ENCODE measurements at places on chromosomes 6 and 20.
A peak's percentile ranks its signal among the peaks of the same experiment; 100 is the strongest.

- DNase-seq = no peak
These were observed 398.7 kb downstream of the PHF3 start for GRCh38 chr6:64034291-64034690.

DNA sequence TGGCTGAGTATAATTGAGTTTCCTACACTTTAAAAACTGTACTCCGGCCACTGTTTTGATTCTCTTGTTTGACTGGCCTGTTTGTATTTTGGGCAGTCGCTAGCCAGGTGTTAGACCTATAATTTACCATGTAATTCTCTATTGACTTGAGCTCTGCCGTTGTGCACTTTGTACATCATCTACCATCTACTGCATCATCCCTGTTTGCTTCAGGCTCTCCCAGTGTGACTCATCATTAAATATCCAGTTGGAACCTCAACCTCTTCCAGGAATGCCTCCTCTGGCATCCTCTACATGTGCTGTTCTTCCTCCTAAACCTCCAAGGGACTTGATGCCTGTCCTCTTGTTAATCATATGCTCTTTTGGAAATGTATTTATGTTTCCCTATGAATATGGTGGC lies 72.3 kb downstream of the FARS2 start:
- no peak for DNase-seq

- DNase-seq = no peak
These were observed 2.0 kb downstream of the SPAG4 start for GRCh38 chr20:35617397-35618262.

- no peak for DNase-seq
These were observed 1.3 kb upstream of the ASXL1 start for GRCh38 chr20:32356622-32357374.

- no peak for DNase-seq
These were observed 34.3 kb upstream of the LAMP5 start for GRCh38 chr20:9480066-9480465.

GRCh38 chr6:25691894-25692293 lies 39.9 kb downstream of the SCGN start:
- no peak for DNase-seq

DNA sequence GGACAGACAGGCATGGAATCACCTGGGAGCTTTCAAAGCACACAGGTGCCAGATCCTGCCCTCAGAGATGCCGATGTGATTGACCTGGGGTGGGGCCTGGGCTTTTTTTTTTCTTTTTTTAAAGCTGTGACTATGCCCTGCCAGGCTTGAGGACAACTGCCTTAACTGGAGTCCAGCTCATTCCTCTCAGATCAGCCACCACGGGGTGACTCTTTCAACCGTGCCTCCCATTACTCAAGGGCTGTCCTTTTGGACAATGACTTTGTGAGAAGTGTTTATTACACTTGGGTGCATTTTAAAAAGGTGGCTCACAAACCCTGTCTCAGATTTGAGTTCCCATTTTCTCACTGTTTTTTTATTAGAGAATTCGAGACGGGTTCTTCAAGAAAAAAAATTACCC lies 57.1 kb upstream of the RALY start:
- no peak for DNase-seq

GRCh38 chr6:156917213-156917612 lies 140.0 kb downstream of the ARID1B start:
- no peak for DNase-seq

DNA sequence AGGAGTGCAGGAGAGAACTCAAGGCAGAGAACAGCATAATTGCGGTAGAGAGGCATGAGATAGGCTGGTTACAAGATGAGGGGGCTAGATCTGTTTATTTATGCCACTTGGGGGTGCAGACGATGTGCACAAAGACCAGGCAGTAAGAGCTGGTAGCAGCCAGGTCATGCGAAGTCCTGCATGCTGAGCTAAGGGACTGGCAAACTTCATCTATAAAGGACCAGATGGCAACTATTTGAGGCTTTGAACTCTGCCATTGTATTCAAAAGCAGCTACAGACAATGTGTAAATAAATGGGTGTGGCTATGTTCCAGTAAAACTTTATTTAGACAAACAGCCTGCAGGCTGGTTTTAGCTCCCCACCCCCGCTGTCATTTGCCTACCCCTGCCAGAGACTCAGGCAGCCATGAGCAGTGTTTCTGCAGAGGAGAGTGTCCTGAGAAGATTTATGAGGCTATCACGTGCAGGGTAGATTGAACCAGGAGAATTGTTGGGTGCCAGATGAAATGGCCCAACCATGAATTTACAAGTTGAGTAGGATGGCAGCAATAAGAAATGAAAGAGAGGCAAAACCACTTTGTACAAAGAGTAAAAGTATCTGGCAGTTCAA lies 253.4 kb upstream of the MOCS1 start:
- DNase-seq = no peak

DNA sequence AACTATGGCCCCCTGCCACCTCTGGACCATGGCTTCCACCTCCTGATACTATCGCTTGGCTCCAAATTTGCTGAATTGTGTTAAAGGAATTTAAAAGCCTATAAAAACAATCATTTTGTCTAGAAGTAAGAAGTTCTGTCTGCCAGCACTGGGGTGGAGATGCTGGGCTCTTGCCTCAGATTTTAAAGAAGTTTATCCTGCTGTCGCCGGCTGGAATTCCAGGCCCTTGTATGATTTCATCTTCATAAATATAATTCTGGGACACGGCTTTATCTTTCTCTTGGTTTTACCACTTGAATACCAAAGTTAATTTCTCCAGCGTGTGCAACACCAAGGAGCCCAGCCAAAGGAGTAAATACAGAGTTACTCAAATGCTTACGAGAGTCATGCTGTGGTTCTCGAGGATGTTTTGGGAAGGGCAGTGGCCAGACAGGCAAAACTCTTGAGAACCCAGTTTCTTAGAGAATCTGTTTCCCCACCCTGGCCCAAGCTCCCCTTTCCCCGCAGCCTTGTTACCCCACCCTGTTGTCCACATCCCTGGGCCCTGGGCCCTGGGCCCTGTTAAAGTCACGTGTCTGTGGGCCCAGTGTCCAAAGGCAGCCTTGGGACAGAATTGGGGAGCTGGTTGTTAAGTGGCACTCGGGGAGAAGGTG lies 31.9 kb downstream of the C6orf89 start:
- no peak for DNase-seq

DNA sequence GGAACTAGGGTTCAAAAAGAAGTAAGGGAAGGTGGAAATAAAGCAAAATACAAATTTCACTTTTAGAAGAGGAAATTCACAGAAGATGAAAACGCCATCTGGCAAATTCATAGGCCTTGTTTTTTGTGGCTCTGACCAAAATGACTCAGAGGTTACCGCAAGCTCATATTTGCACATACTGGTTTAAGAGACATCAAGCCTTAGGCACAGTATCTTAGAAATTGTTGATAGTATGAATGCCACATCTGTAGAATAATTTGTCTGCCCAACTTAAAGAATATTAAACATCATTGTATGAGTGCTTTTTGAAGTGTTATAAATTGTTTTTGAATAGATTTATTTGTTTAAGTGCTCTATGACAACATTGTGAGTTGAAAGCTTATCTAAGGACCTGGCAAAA lies 10.6 kb downstream of the TAAR1 start:
- DNase-seq = peak; percentile 21

DNA sequence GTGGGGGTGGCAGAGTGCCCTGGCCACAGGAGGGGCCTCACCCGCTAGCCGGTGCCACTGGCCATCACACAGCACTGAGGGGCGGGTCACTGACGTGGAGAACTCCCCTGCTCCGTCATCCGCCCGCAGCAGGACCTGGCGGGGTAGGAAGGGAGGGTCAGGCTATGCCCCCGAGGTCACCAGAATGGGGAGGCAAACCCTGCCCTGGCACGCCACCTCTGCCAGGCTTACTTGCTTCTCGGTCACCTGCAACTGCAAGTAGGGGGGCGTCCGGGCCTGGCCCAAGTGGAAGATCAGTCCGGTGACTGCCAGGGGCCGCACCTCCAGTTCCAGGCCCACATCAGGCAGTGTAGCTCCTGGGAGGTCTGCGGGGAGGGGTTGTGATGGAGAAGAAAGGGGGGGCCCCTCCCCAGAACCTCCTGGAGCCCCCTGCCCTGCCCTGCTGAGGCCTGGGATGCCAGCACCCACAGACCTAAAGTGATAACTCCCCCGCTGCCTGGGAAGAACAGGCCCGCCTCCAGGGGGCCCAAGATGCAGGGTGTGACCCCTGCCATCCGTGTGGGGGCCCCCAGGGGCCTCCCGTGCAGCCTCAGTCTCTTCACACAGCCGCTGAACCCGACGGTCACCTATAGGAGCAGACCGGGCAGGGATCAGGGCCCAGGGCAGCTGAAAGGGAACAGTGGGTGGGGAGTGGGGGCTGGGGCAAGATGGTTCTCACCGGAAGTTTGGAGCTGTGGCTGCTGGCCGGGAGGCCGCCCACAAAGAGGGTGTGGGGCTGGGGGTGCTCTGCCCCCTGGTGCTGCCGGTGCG lies 7.4 kb downstream of the ADRM1 start:
- no peak for DNase-seq

- no peak for DNase-seq
These were observed 35.1 kb downstream of the CST9L start for GRCh38 chr20:23533161-23533560.

- no peak for DNase-seq
These were observed 118.9 kb upstream of the CEP85L start for GRCh38 chr6:118770112-118770788.

DNA sequence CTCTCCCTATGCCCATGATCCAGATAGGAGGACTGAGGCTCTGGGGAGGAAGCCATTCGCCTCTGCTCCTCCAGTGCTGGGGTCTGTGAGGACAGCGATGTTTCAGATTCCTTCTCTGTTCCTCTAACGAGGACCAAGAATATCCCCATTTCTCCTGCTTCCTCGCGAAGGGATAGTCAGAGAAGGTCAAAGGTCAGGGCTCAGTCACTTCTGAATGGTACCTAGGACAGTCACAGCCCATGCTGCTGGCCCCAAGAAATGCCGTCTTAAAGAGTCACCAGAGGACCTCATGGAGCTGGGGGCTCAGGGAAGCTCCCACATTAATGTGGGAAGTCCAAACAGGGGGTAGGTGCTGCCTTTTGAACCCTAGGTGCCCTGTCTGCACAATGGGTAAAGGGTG lies 2.1 kb downstream of the FOXS1 start:
- no peak for DNase-seq

GRCh38 chr6:73985891-73986290 lies 289.9 kb downstream of the CD109 start:
- DNase-seq = no peak

GRCh38 chr20:18364768-18365167 lies 76.4 kb downstream of the ZNF133 start:
- no peak for DNase-seq

GRCh38 chr6:12012038-12012557 lies at the start of gene HIVEP1:
Gene HIVEP1, plus strand, starts transcription at chr6:12012312. Its CDS starts 3,317 bp downstream, at chr6:12015629.
- no peak for DNase-seq

DNA sequence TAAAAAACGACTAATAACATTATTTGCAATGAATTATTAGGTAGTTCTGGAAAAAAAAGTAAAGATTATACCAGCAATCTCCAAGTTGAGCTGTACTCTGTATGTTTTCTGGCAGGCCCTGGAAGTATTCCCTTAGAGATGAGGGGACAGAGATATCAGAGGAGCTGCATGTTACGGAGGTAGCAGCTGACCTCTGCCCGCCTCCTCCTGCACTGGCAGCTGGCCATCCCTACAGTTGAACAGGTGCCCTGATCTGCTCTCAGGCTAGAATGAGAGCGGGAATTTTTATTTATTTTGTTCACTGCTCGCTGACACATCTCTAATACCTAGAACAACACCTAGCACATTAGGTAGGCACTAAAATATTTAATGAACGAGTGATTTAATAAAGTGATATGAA lies 23.1 kb downstream of the FBXL4 start:
- DNase-seq = no peak

GRCh38 chr6:68122032-68122431 lies 513.0 kb upstream of the ADGRB3 start:
- DNase-seq = no peak

- DNase-seq = peak; percentile 85
These were observed 650 bp upstream of the TTK start for GRCh38 chr6:80003826-80004172.

- no peak for DNase-seq
These were observed 321.8 kb upstream of the HSF2 start for GRCh38 chr6:122077603-122078002.

DNA sequence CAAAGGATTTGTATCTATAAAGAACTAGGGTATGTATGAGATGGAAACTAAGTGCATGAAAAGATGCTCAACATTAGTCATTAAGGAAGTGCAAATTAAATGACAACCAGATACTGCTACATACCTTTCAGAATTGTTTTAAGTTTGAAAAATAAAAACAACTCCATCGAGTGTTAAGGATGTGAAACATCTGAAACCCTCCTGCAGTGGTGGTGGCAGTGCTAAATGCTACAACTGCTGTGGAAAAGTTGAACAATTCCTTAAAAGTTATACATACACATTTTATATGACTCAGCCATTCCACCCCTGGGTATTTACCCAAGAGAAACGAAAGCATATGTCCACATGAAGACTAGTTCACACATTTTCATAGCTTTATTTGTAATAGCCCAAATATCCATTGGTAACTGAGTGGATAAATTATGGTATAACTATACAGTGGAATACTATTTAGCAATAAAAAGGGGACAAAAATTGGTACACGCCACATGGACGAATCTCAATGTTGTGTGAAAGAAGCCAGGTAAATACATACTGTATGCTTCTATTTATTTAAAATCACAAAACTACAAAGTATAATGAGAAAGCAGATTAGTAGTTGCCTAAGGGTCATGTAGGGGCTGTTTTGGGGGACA lies 10.6 kb downstream of the ARMH2 start:
- DNase-seq = no peak

DNA sequence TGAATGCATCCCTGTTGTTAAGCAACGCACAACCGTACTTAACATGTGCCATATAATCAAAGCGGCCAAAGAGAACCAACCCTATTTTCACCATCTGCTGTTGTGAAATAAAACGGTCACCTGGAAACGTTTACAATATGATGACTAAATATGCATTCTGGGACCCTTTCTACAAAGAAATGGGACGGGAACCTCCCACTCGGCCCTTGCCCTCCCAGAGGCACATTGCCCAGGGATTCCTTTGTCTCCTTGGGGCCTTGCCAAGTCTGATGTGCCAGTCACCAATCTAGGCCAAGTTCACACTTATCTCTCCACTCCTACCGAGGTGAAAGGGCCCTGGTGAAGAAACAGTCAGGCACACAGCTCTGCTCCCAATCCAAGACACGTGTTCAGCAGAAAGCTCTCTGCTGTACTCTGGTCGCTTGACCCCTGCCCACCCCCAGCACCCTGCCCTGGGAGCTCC lies 427.4 kb upstream of the JARID2 start:
- DNase-seq = no peak

GRCh38 chr6:71404145-71404966 lies 115.7 kb downstream of the OGFRL1 start:
- DNase-seq = no peak

GRCh38 chr20:58612121-58612691 lies 38.9 kb upstream of the STX16 start:
- no peak for DNase-seq

DNA sequence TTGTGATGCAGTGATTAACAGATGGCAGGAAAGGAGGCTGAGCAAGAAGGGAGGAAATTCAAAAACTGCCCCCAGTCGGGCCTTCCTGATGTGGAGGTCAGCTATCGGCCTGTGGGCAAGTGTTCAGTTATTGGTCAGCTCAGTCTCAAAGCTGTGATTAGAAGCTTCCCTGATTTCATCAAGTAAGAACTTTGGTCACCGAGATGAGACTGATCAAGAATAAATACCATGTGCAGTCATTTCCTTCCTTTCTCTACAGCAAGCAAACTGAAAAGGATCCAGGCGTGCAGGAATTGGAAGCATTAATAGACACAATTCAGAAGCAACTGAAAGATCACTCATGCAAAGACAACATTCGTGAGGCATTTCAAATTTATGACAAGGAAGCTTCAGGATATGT lies 69.7 kb downstream of the EFHC1 start:
- DNase-seq = no peak

Data from DND-41 (cell line).